HCEC 1CT (cell line): ENCODE measurements at places on chromosomes 13 and 19.
A peak's percentile ranks its signal among the peaks of the same experiment; 100 is the strongest.

DNA sequence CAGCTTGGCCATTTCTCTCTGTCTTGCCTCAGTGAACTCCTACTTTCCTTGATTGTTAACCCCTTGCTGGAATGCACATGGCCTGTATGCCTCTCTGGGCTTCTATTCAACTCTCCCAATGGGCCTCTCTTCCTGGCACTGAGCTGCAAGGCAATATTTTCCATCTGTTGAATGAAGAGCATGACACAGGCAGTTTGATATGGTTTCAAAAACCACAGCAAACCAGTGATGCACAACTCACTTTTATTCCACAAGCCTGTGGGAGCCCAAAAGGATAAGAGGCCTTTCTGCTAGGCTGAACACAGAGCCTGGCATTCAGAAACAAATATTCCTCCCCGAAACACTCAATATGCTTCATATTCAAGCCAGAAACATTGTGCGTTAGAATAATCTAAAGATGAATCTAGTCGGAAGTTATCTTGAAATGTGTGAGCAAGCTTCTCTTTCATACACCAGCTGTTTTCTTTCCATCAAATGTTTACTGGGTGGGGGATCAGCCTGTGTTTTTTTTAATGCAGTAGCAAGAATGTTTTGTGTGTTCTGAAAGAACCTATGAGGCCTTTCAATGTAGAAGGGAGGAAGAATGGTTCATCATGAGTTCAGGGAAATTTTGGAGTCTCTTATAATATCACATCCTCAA is 443.1 kb upstream of the SPRY2 start:
- peak; percentile 51 for DNase-seq

DNA sequence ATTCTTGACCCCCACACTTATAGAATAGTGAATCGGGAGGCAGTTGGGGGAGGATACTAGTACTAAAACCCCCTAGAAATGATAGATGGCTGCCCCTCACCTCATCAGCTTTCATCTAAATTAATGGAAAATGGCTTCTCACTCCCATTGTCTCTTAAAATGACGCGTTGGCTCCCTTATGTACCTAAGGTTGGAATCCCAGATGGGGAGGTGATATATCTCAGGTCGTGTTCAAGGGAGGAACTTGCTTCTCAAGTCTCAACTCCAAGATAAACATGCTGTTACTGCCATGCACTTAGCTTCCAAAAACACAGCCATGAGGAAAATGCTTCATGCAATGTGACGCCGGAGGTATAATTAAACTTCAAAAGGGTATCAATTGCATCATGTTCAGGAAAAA is 18.8 kb upstream of the UBE2L5 start:
- no peak for DNase-seq

DNA sequence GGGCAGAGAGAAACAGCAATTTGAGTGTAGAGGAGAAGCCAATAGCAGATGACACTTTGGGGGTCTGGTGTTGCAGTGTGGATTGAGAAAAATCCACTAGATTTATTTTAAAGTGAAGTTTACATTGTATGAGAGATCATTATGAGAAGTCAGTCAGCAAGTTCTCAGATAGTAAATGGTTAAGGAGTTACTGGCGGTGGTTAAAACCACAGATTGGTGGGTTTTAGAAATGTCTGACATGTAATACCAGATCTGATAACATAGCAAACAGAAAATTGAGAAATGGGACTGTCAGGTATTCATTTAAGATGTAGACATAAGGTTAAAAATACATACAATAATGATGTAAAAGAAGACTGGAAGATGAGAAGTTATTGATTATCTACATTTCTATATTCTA is 7.2 kb downstream of the ABHD13 start:
- DNase-seq = no peak

DNA sequence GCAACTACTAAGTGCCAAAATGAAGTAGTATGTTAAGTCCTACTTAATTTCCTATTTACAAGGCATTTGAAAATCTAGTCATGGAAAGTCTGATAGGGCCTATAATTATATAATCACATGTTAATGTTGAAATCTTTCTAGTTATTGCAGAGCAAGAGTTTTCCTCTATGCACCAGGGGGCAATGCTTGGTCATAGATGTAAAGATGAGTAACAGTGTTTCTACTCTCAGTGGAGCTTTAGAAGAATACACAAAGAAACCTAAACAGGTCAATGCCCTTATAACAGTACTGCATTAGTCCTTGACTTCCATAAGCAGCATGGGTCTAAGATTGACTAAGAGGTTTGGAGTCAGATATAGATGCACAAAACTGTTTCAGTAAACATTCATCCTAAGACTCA is 218.7 kb downstream of the KCTD12 start:
- peak; percentile 72 for DNase-seq

- DNase-seq = no peak
These were observed 563 bp upstream of the GNG7 start for GRCh38 chr19:2703077-2703437.

- DNase-seq = no peak
These were observed 250.9 kb upstream of the HTR2A start for GRCh38 chr13:47147812-47148119.
